Prostate gland (tissue), 2 donors: ENCODE measurements at places on chromosomes 3 and 15.

DNA sequence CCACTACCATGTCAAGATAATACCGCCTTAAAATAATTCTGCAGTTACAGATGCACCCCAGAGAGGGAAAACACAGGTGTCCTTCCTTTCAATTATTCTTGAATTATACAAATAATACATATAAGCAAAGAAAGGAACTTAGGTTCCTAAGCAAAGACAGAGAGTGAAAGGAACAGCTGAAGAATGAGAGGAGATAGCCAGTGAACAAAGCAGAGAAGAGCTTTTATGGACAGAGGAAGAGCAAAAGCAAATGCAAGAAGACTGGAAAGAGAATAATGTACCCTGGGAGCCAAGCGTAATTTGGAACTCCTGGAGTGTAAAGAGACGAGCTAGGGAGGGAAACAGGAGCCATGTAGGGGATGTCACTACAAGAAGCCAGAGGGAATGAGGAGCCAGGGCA is 21.7 kb downstream of the GPR176 start:
- no peak overlapping the region for H3K4me3 ChIP-seq
- no peaks in the 10 kb centered on the region for H3K4me1 ChIP-seq
- no peaks in the 10 kb centered on the region for H3K36me3 ChIP-seq
- no peak overlapping the region for H3K27ac ChIP-seq
- no peak for DNase-seq

- peaks cover 11% of the 10 kb centered on the region for H3K4me1 ChIP-seq
- H3K36me3 ChIP-seq, result no peaks in the 10 kb centered on the region
- no peak for DNase-seq
- H3K27ac ChIP-seq, result peak overlapping the region; percentile 24
- no peaks in the 10 kb centered on the region for H3K27me3 ChIP-seq
Observed at GRCh38 chr3:20060974-20061685, 20.9 kb downstream of the KAT2B start.

GRCh38 chr3:12159227-12159601 is 502 bp upstream of the TIMP4 start:
- DNase-seq, result no peak
- no peak overlapping the region for H3K27ac ChIP-seq
- H3K4me3 ChIP-seq, result no peak overlapping the region
- no peaks in the 10 kb centered on the region for H3K27me3 ChIP-seq
- no peaks in the 10 kb centered on the region for H3K4me1 ChIP-seq
- no peaks in the 10 kb centered on the region for H3K36me3 ChIP-seq

- H3K36me3 ChIP-seq, result no peaks in the 10 kb centered on the region
- no peak overlapping the region for H3K4me3 ChIP-seq
- DNase-seq, result no peak
- H3K27me3 ChIP-seq, result no peaks in the 10 kb centered on the region
- H3K27ac ChIP-seq, result no peak overlapping the region
Observed at GRCh38 chr15:69794645-69795469, 302.9 kb downstream of the TLE3 start.

DNA sequence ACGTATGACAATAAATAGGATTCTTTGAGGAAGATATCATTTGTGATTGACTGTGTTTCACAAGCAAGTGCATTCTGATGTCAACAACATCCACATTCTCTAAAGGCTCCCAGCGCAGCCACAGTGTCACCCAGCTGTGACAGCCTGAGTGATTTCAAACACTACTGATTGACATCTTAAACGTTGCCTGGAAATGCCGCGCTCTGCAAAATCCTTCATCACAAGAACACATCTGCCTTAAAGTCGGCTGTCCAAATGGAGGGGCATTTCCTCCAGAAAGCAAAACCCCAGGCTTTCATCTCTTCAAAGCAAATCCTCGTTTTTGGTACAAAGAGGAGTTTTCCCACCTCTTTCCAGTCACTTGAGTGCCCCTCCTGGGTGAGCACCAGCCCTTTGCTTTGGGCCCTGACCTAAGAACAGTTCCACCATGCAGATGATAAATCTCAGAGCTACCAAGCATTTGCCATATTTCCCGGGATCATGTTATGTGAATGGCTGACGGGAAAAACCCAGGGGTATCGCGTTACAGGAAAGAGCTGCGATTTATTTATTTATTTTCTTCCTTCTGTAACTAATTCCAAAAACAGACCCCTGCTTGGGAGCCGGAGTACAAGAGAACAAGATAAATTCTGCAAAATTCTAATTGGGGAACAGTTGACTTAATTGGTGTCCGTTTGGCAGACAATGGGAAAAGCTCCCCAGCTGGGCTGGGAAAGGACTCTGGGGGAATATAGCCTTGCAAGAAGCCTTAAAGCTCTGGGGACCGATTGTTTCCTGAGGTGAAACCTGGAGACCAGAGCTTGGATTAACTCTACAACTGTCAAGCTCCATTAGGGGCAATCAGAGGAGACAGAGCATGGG is 703.8 kb upstream of the NR2F2 start:
- H3K27ac ChIP-seq, result no peak overlapping the region
- H3K4me1 ChIP-seq, result no peaks in the 10 kb centered on the region
- no peaks in the 10 kb centered on the region for H3K36me3 ChIP-seq
- H3K27me3 ChIP-seq, result no peaks in the 10 kb centered on the region
